KBM-7 (cell line): ENCODE measurements at places on chromosomes 7 and 10.
A peak's percentile ranks its signal among the peaks of the same experiment; 100 is the strongest.

DNA sequence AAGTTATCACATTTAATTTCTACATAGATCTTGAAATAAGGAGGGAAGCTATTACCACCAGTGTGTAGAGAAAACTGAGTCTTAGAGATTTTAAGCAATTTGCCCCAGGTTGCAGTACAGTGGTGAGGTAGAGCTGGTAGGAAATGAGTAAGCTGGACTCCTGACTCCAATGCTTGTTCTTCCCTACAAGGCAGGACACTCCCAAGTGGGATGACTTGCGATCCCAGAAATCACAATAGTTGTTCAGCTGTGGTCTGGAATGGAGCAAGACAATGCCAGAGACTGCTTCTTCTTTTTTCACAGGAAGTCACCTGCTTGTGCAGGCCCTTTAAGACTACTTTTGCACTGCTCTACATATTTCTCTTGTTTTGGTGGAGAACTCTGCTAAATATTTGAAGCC, 327.2 kb upstream of the BMPER start:
- DNase-seq, result no peak

DNA sequence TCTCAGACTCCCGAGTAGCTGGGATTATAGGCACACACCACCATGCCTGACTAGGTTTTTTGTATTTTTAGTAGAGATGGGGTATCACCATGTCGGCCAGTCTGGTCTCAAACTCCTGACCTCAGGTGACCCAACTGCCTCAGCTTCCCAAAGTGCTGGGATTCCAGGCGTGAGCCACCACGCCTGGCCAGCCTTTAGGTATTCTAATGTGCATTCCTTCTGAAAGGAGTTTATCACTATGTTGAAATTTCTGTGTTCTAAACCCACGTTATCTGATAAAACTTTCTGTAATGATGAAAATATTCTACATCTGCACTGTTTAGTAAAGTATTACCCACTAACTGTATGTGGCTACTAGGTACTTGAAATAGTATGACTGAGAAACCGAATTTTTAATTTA, 110.6 kb upstream of the IMMP2L start:
- DNase-seq, result no peak

DNA sequence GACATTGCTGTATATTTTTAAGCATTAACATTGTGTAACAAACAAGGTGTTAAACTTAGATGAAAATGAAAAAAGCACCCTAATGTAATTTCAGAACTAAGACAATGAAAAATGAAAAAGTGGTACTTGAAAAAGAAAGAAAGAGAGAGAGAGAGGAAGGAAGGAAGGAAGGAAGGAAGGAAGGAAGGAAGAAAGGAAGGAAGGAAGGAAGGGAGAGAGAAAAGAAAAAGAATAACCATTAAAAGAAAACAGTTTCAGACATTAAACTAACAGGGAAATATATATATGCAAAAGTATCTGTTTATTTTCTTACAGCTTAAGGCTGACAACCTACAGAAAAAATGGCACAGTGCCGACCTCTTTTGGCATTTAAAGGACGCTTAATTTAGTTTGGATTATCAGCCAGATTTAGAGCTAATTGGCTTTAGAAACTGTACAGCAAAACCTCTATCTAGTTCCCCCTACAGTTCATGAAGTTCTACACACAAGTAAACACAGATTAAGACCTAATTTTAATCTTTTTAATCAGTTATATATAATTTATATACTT, 13.8 kb downstream of the MTERF1 start:
- no peak for DNase-seq

DNA sequence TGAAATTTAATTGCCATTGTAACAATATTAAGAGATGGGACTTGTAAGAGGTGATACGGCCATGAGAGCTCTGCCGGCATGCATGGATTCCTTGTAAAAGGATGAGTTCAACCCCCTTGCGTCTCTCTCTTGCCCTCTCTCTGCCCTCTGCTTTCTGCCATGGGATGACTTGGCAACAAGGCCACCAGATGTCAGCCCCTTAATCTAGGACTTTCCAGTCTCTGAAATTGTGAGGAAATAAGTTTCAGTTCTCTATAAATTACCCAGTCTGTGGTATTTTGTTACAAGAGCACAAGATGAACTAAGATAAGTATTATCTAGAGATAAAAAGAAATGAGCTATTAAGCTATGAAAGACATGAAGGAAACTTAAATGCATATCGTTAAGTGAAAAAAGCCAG, 145.7 kb upstream of the AHR start:
- peak; percentile 27 for DNase-seq

DNA sequence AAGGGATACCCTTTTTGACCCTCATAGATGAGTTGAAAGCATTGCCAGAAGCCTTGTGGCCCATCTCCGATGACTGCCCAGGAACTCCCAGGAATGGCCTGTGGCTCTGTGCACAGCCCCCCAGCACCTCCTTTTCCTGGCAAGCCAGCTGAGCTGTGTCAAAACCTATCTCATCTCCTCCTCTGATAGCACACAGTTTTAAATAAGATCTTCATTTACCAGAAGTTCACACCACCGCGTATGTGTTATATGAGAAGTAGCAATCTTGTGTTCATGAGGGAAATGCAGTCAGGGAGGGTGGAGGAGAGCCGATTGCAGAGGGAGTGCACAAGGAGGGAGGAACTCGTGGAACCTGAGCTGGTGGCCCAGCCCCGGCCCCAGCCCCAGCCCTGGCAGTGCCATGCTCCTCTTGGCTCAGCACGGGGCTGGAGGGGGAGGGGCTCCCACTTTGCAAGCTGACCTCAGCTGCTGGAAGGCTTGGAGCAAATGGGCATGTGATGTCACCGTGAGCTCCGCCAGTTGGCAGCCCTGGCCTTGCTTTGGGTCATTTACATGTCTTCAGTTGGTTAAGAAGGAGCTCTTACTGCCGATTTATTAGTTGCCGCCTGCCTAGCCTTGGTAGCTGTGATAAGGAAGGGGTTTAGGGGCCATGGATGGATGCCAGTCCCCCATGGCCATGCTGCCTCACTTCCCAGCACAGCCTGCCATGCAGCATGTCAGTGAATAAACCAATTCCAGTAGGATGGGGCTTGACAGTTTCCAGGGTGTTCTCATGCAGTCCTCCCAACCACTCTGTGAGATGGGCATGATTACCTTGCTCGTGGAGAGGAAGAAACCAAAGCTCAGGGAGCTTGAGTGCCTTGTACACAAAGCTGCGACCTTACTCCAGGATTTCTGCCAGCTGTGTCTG, 20.0 kb downstream of the UNC5B start:
- no peak for DNase-seq

DNA sequence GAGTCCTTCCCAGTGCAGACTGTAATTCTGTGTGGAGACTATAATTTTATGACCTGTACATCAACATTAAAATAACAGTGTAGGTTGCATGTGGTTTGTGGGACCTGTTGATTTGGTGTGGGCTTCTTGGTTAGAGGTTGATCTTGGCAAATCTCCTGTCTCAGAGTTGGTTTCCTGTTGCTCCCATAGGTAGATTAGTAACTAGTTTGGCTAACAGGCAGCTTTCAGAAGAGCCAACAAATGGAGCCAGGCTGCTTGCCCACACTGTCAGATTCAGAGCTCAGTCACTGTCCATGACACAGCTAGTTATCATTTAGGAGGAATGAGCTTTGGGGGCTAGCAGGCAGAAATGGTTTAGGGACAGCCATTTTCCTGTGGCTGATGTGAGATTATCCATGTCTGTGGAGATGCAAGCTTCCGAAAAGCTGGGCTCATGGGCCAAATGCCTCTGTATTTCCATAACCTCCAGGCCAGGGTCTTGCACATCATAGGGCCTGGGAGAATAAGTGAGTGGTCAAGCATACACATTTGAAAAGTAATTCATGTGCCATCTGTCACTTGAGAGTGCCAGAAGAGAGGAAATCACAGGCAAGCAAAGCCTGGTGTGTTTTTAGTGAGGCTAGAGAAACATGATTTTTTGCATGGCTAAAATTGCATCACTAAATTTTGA, 33.4 kb downstream of the CCM2 start:
- no peak for DNase-seq

- DNase-seq, result no peak
Measured at GRCh38 chr7:97851683-97852082, 20.5 kb downstream of the ASNS start.

DNA sequence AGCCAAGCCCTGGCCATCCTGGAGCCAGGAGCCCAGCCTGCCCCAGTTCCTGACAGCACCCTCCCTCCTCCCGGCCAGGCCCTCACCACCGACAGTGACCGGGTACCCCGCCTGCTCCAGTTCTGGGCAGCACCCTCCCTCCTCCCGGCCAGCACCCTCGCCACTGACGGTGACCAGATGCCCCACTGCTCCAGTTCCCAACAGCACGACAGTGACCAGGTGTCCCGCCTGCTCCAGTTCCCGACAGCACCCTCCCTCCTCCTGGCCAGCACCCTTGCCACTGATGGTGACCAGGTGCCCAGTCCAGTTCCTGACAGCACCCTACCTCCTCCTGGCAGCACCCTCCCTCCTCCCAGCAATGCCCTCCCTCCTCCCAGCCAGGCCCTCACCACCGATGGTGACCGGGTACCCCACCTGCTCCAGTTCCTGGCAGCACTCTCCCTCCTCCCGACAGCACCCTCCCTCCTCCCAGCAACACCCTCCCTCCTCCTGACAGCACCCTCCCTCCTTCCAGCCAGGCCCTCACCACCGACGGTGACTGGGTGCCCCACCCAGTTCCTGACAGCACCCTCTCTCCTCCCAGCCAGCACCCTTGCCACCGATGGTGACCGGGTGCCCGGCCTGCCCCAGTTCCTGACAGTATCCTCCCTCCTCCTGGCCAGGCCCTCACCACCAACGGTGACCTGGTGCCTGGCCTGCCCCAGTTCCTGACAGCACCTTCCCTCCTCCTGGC, 40.3 kb downstream of the VIPR2 start:
- DNase-seq, result no peak

- DNase-seq, result no peak
Measured at GRCh38 chr7:158975526-158976467, 119.4 kb downstream of the DYNC2I1 start.

GRCh38 chr7:14341200-14341775, 351.8 kb upstream of the ETV1 start:
- no peak for DNase-seq

DNA sequence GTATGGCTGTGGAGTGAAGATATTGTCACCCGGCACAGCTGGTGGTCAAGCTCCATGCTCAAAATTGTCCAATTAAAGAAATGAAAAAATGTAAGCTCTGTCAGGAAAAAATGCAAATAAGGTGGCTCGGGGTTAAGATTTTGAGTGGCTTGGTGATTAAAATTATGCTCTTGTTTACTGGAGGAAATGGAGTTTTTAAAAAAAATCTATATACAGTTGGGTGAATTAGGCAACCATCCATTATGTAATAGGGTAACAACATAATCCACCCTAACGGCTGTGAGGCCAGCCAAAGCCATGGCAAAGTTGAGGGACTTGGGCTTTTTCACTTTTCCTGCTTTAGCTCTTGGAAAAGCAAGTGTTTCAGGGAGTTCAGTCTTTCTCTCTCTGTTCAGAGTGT, 260.8 kb upstream of the HABP2 start:
- DNase-seq, result no peak

- DNase-seq, result no peak
Measured at GRCh38 chr10:57694956-57695608, 572.6 kb downstream of the IPMK start.

GRCh38 chr10:124160176-124160575, 66.8 kb upstream of the CHST15 start:
- DNase-seq, result no peak

DNA sequence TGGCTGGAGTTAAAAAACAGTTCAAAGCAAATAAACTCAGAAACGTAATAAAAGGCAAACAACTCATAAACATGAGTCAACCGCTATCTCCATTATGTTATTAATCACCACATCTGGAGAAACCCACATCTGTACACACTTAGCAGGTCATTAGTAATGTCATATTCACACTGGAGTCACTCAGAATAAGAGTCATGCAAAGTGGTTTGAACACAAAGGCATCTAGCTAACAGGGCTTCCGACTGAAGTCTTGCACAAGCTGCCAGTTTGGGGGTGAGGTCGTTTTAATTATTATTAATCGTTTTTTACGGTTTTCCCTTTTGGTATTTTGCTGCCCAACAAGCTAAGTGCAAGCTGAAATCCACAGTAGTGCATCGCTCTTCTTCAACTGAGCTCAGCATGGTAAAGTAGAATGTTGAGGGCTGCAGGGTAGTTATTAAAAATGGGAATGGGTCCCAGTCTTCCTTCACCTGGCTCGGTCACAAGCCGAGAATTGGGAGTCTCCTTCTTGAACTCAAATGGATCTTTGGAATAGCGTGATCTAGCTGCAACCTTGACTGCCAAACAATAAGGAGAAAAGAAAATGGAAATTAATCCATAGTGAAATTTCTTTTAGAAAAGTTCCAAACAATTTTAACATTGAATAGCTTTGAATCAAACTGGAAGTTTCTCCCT, 663.5 kb downstream of the KCNMA1 start:
- DNase-seq, result no peak

- no peak for DNase-seq
Measured at GRCh38 chr7:128037081-128037480, 5.8 kb upstream of the LRRC4 start.

GRCh38 chr10:11687779-11688447, 54.3 kb upstream of the ECHDC3 start:
- DNase-seq, result no peak

DNA sequence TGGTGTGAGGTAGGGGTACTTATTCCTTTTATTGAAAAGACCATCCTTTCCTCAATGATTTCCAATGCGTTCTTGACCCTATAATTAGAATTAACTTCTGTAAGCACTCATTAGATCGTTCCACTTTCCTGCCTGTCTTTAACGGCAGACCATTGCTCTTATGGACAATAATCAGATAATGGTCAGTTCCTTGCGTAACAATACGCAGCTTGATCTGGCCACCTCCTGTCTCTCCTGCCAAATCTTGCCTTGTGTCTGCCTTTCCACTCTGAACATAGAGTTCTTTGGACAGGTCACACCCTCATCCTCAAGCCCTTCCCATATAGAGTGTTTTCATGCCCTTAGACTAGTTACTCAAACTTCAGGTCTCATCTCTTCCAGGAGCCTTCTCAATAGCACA, 2.4 kb upstream of the WIPI2 start:
- DNase-seq, result no peak
